ENCODE measurements at places on chromosomes 12 and 14. TPM values are rescaled to one million over a fixed set of nuclear protein-coding genes. Genes with fewer than 3 reads are reported as not detected.

DNA sequence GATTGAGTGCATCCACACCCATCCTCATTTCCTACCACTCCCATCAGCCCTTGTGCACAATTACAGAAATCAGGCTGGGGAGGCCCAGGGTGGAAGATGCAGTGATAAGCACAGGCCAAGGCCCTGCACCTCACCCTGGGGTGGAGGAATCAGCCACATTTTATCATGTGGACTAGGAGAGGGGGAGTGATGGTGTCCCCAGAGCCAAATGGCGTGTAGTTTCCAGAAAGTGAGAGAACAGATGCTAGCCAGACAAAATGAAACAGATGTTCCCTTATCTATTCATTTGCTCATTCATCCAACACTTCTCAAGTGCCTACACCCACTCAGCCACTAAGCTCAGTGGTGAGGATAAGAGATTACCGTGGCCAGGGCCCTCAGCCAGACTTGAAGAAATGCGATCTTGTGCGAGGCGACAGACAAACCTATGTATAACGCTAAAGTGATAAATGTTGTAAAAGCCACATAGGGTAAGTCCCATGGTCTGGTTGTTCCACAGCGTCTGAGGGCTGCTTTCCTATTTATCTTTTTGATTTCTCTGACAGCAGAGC is 93.6 kb downstream of the STAB2 start:
- DNase-seq: no peak
- no peak overlapping the region for H3K27ac ChIP-seq
- no peaks in the 10 kb centered on the region for H3K36me3 ChIP-seq
- peaks cover 3% of the 10 kb centered on the region for H3K27me3 ChIP-seq
- no peaks in the 10 kb centered on the region for H3K4me1 ChIP-seq

The KRT73 gene
- total RNA-seq: not detected

DNA sequence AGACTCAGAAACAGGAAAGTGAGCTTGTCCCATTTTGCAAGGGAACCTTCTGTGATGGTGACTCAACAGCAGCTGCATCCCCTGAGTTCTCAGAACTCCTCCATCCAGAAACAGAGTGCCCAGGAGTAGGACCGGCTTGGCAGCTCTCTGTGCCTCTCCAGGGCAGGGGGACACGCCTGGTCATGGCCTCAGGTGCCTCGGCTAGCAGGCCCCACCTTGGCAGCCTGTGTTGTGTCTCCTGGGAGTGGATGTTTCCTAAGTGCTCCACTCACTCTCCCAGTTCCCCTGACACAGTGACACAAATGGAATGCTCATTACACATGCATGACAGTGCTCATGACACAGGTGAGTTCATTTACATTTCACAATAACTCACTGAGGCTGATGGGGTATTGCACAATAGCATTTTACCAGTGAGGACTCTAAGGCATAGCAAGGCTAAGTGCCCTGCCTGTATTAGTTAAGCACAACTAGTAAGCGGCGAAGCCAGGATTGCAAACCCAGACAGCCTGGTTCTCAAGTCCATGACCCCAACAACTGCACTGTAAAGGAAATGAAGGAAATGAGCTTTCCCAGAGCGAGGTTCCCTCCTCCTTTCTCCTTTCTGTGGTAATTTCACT is 47.4 kb downstream of the CALM1 start:
- no peaks in the 10 kb centered on the region for H3K4me1 ChIP-seq
- no peak overlapping the region for H3K4me3 ChIP-seq
- no peaks in the 10 kb centered on the region for H3K36me3 ChIP-seq
- H3K27ac ChIP-seq: no peak overlapping the region
- H3K27me3 ChIP-seq: peaks cover 7% of the 10 kb centered on the region

GRCh38 chr12:124391340-124392261 is 96.7 kb downstream of the RFLNA start:
- peaks cover 22% of the 10 kb centered on the region for H3K4me1 ChIP-seq
- DNase-seq: no peak
- peaks cover 4% of the 10 kb centered on the region for H3K27me3 ChIP-seq
- H3K4me3 ChIP-seq: peak overlapping the region; percentile 13

The MYRFL gene
- not detected for total RNA-seq

The SCN8A gene
- total RNA-seq: 0.26 TPM

- no peak for DNase-seq
- peaks cover 1% of the 10 kb centered on the region for H3K36me3 ChIP-seq
- peaks cover 3% of the 10 kb centered on the region for H3K27me3 ChIP-seq
- peaks cover 9% of the 10 kb centered on the region for H3K4me1 ChIP-seq
- H3K27ac ChIP-seq: no peak overlapping the region
- no peak overlapping the region for H3K4me3 ChIP-seq
These were observed 39.1 kb upstream of the DHRS7 start for GRCh38 chr14:60204104-60204842.

GRCh38 chr12:104910196-104910840 is 47.8 kb downstream of the SLC41A2 start:
- H3K27ac ChIP-seq: no peak overlapping the region
- no peaks in the 10 kb centered on the region for H3K4me1 ChIP-seq
- DNase-seq: no peak
- peaks cover 7% of the 10 kb centered on the region for H3K36me3 ChIP-seq

The GSKIP gene
- total RNA-seq: 23.7 TPM

GRCh38 chr12:77189901-77190416 is 124.6 kb upstream of the E2F7 start:
- no peak for DNase-seq
- H3K4me3 ChIP-seq: no peak overlapping the region
- H3K36me3 ChIP-seq: no peaks in the 10 kb centered on the region
- H3K27ac ChIP-seq: no peak overlapping the region

The ARHGEF25 gene
- 1.5 TPM for total RNA-seq

GRCh38 chr12:116959845-116960514 is 49.2 kb downstream of the FBXW8 start:
- no peaks in the 10 kb centered on the region for H3K27me3 ChIP-seq
- DNase-seq: peak; percentile 46
- H3K4me3 ChIP-seq: peak overlapping the region; percentile 47
- H3K4me1 ChIP-seq: peaks cover 56% of the 10 kb centered on the region

GRCh38 chr12:123030686-123031085 is 50.2 kb downstream of the ARL6IP4 start:
- no peak for DNase-seq
- peaks cover 14% of the 10 kb centered on the region for H3K36me3 ChIP-seq
- H3K4me3 ChIP-seq: no peak overlapping the region
- no peak overlapping the region for H3K27ac ChIP-seq

DNA sequence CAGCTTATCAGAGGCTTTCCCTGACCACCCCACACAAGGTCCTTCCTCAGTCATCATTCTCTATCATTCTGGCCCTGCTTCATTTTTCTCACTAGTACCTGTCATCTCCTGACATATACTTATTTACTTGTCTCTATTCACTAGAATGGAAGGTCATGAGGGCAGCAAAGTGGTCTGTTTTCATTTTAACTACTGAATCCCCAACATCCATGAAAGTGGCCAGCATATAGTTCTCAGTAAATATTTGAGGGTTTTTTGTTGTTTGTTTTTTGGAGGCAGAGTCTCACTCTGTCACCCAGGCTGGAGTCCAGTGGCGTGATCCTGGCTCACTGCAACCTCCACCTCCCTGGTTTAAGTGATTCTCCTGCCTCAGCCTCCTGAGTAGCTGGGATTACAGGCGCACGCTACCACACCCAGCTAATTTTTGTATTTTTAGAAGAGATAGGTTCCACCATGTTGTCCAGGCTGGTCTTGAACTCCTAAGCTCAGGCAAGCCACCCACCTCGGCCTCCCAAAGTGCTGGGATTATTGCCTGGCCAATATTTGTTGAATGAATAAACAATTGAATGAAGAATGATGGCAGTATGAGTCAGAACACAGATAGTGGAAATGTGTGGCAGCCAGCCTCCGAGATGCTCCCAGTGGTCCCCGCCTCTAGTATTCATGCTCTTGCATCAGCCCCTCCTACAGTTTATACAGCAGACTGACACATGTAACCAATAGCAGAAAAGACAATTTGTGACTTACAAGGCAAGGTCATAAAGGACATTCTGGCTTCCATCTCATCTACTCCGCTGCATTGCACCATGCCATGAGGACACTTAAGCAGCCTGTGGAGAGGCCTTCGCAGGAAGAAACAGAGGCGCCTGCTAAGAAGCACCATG is 7.0 kb upstream of the ANO6 start:
- H3K27me3 ChIP-seq: no peaks in the 10 kb centered on the region
- no peak overlapping the region for H3K27ac ChIP-seq
- H3K36me3 ChIP-seq: no peaks in the 10 kb centered on the region
- DNase-seq: no peak
- H3K4me1 ChIP-seq: no peaks in the 10 kb centered on the region
- no peak overlapping the region for H3K4me3 ChIP-seq

The HAL gene
- total RNA-seq: 0.37 TPM

The KCNMB4 gene
- 0.80 TPM for total RNA-seq

All from activated T-helper 1 cell treated with anti-CD3 and anti-CD28 coated beads, Interleukin-12 subunit alpha, Interleukin-12 subunit beta, Interleukin-2, Interleukin-4 antibody, amounts not matched to agents 30 ng/mL and 10 ng/mL and 1 ng/mL, durations not matched to agents 14 hours and 24 hours and 36 hours (primary cell).